ENCODE measurements at places on chromosomes 16 and 17.

DNA sequence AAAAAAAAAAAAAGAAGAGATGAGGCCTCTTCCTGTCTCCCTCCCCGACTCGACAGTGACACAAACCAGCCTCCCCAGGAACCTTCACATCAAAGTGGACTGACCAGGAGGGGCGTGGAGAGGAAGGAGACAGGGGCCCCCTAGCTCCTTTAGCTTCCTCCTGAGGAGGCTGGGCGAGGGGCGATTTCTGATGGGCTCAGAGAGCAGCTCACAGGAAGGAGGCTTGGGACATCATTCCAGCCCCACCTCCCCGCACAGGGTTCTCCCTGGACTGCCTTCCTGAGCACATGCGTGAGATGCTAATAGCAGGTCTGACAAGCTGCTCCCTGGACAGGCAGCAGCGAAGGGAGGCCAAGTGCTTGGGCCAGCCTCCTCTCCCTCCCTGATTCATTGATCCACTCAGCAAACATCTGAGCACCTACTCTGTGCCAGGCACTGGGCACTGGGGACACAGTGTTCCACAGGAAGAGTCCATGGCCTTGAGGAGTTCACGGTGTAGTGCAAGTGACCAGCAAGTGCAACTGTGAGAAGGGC lies 14.4 kb upstream of the DOK4 start:
- DNase-seq, result no peak

DNA sequence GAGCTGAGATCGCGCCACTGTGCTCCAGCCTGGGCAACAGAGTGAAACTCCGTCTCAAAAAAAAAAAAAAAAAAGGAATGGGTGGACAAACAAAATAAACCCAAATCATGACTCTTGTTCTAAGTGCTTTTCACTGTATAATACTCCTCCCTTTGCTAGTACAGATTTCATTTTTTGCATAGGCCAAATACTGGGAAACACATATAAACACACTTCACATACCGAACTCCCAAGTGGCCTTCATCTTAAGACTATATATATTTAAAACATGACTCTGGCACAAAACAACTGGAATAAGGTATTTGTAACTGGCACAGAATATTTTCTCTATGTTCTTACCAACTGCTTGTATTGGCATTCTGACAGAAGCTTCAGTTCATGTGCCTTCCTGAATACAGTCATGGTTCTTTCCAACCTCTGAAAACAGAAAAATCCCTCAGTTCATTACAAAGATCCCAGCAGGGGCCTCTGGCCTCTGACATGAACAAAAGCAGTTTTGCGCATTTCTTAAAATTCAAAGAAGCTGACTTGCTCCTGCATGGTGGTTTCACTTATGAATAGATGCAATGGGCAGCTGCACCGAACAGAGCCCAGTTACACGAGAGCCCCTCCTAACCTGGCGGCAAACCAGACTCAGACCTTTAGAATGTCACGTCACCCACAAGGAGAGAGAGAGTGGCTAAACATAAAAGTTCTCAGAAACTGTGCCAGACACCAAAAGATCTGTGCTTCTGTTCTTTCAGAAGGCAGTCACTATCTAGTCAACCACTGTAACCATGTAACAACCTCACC lies 19.1 kb upstream of the COPRS start:
- no peak for DNase-seq

DNA sequence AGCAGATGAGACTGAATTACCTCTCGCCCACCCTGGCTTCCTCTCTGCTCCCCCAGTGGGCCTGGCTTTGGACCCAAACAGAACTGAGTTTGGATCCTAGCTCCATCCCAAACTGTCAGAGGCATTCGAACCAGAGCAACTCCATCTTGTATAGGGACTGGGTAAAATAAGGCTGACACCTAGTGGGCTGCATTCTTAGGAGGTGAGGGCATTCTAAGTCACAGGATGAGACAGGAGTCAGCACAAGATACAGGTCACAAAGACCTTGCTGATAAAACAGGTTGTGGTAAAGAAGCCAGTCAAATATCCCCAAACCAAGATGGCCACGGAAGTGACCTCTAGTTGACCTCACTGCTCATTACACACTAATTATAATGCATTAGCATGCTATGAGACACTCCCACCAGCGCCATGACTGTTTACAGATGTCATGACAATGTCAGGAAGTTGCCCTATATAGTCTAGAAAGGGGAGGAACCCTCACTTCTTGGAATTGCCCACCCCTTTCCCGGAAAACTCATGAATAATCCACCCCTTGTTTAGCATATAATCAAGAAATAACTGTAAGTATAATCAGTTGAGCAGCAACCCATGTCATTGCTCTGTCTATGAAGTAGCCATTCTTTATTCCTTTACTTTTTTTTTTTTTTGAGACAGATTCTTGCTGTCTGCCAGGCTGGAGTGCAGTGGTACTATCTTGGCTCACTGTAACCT lies 44.4 kb downstream of the LYRM1 start:
- no peak for DNase-seq

- no peak for DNase-seq
These were observed 599 bp downstream of the MRC2 start for GRCh38 chr17:62627904-62628633.

- no peak for DNase-seq
These were observed 3.3 kb upstream of the NOTUM start for GRCh38 chr17:81964081-81964849.

Data from stimulated activated CD8-positive, alpha-beta memory T cell treated with anti-CD3 and anti-CD28 coated beads, Interleukin-7, amount 100 ng/mL, for 1 hour (primary cell).